ENCODE measurements at places on chromosomes 4 and X. TPM values are rescaled to one million over a fixed set of nuclear protein-coding genes. Genes with fewer than 3 reads are reported as not detected.
A peak's percentile ranks its signal among the peaks of the same experiment; 100 is the strongest.

The VGLL1 gene
- total RNA-seq = not detected

The ANKRD17 gene
- total RNA-seq = 27.8 TPM

The MED14 gene
- total RNA-seq = 28.0 TPM

DNA sequence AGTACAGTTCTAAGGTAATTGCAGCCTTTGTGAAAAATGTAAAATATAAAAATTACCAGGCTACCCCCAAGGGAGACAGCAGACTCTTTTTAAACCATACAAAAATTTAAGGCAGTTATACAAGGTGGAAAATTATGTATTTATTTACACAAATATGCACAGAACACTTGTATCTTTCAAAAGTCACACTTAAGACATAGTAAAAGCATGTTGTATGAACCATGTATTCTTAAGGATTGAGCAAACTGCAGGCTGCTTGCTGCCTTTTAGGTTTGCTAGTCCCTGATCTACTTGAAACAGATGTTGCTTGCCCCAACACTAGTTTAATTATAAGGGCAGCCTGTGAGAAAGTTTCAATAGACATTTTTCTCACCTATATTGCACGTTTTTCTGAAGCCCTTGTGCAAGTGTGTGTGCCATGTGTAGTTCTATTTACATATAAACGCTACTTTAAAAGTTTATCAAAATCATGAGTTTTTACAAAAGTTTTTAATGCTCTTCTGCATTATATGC is 72.8 kb downstream of the PRSS12 start:
- no peak for DNase-seq

DNA sequence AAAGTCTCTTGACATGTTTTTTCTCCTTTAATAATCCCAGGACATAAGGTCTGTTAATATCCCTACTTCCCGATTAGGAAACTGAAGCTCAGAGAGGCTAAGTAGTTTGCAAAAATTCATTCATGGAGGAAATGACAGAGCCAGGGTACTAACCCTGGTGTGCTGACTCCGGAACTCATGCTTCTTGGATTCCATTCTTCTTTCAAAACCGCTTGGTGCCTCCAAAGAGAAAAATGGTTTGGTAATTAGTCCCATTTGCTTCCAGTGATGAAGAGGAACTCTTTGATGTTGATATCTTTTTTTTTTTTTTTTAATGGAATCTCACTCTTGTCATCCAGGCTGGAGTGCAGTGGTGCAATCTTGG is 146.9 kb downstream of the PALLD start:
- DNase-seq = no peak

GRCh38 chrX:23936180-23936579 is 28.4 kb downstream of the CXorf58 start:
- DNase-seq = no peak

DNA sequence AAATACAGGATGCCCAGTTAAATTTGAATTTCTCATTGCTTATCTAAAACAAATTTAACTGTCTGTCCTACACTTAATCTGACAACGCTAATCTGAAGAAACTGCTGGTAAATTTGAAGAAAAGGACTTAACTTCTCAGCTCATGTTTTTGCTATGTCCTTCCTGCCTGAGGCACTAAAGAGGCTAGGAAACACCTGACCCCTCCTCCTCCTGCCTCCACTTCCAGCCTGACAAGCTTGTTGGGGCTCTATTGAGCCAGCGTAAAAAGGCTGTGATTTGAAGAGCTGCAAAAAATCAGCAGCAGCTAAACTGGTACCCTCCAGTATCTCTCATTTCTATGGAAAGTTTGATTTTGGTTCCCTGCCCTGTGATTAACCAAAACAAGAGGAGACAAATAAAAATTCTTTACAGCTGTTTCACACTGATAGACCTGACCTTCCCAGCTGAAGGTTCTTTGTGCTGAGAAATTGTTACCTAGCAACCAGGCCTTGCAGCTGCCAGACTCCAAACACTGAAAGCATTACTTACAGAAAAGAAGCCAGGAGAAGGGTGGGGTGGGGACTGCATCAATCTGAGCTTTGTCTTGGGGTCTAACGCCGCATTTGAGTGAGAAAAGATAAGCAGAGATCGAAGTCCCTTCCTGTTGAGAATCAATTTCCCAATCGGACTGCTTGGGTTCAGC is 35.0 kb downstream of the DCX start:
- DNase-seq = no peak

- DNase-seq = peak; percentile 66
Observed at GRCh38 chrX:46587158-46587557, 13.6 kb downstream of the CHST7 start.

GRCh38 chr4:95198961-95199360 is 349.8 kb downstream of the UNC5C start:
- DNase-seq = no peak

- DNase-seq = no peak
Observed at GRCh38 chrX:72352786-72353185, 47.1 kb upstream of the CITED1 start.

- peak; percentile 5 for DNase-seq
Observed at GRCh38 chrX:133741303-133741702, 244.1 kb downstream of the GPC3 start.

- no peak for DNase-seq
Observed at GRCh38 chrX:75131973-75132627, 24.0 kb downstream of the ABCB7 start.

DNA sequence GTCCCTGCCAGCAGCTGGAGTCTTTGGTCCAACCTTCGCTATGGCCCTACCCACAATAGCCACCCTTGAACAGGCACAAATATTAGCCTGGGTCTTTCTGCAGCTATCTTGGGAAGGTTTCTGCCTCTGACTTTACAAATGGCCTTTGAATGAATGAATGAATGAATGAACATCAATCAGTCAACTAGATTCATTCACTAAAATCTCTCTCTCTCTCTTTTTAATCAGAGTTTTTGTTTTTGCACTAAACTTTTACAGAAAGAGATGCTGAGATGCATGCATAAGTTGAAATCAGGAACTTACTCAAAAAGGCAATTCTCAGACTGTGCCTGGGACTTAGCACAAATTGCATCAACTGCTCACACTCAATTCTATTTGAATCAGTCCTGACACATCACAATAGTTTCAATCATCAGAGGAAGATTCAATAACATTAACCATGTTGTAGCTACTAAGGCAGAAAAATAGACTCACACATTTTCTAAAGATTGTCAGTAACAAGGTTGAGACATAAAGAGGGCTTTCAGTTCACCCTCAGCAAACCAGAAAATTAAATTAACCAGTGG is 55.0 kb downstream of the ANXA3 start:
- no peak for DNase-seq

- DNase-seq = no peak
Observed at GRCh38 chr4:38413524-38414341, 250.3 kb upstream of the KLF3 start.

DNA sequence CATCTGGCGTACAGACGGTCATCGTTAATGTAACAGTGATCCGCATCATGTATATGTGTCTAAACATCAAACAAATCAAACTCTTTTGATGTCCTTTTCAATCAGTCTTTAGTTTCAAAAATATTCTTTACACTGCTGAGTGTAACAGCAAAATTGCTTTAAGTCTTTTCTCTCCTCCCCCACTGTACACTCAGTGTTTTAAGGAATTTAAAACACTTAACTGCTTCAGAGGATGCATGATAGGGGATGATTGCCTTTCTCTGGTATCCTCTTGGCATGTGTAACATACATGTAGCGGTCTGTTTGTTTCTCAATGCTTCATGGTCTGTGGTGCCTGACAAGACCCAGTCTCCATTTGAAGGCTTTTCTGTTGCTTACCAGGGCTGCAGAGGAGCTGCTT is 41.6 kb downstream of the LIMCH1 start:
- DNase-seq = no peak

GRCh38 chr4:114208574-114209151 is 229.2 kb upstream of the ARSJ start:
- peak; percentile 37 for DNase-seq

DNA sequence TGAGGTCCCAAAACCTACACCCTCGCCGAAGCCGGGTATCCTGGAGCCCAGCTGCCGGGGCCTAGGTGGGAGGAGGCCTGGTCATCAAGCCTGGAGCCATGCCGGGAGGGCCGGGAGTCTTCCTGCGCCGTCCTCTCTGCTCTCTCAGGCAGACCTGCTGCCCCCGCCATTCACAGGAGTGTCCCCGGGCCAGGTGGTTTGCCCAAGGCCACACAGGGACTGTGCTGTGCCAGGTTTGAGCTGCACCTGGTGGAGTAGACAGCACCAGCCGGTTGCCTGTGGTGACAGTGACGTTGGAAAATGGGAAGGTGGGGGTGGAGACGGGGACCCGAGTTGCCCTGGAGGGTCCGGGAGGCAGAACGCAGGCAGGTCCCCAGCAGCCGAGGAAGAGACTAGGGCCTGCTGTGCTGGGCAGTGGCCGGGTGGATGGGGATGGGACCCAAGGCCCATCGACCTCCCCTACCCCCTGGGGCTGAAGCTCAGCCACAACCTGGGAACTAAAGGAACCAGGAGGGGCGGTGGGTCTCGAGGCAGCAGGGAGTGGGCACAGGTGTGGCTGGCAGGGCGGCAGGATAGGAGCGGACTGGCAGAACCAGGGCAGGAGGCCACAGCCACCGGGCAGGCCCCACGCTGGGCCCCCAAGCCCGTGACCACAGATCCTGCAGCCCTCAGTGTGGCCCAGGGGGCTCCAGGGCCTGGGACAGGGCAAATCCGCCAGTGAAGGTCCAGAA is 9.5 kb downstream of the DOK7 start:
- DNase-seq = no peak
